Heart left ventricle (tissue), 16 donors: ENCODE measurements at places on chromosomes 5 and 9. TPM values are rescaled to one million over a fixed set of nuclear protein-coding genes. Genes with fewer than 3 reads are reported as not detected.

DNA sequence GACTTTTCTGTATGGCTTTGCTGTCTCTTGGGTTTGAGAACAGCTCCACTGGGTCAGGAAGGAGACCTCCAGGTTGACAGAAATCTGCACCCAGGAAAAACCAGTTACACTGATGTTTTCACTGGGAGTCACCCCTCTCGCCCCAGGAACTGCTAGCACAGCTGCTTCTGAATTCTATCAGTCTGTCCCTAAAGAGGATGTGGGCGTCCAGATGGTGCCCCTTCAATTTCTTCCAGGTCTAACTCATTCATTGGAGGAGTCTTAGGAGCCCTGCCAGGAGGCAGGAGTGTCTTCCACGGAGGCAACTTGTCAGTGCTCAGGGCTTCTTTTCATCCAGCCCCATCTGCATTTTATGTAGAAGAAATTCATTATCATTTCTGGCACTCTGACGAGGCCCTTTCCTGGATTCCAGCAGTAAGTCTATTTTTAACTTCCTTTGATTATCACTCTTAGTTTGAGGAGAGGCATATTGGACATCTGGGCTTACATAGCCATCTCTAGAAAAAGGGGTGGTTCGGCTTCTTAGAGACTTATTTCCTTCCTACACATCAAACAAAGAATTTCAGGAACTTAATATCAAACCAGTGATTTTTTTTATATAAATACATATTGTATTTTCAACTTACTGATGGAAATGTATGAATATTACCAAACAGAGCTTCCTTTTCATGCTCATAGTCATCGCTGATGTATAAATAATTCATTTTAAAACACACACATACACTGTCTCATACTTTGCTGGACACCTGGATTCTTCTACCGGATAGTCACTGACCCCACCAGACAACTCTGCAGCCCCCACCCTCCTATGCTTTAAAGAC, 148.8 kb downstream of the IRX2 start:
- DNase-seq: no peak

Gene INSYN2B
- 0.15 TPM for polyA plus RNA-seq

GRCh38 chr9:94002316-94003140, 47.4 kb upstream of the BARX1 start:
- DNase-seq: no peak

Gene GCNT4
- 0.11 TPM for polyA plus RNA-seq

Gene SPINK13
- not detected for polyA plus RNA-seq

GRCh38 chr9:132590318-132591182, 8.1 kb downstream of the BARHL1 start:
- no peak for DNase-seq

Gene ENTPD2
- 0.50 TPM for polyA plus RNA-seq

GRCh38 chr9:127368852-127369402, 28.0 kb upstream of the SLC2A8 start:
- no peak for DNase-seq

DNA sequence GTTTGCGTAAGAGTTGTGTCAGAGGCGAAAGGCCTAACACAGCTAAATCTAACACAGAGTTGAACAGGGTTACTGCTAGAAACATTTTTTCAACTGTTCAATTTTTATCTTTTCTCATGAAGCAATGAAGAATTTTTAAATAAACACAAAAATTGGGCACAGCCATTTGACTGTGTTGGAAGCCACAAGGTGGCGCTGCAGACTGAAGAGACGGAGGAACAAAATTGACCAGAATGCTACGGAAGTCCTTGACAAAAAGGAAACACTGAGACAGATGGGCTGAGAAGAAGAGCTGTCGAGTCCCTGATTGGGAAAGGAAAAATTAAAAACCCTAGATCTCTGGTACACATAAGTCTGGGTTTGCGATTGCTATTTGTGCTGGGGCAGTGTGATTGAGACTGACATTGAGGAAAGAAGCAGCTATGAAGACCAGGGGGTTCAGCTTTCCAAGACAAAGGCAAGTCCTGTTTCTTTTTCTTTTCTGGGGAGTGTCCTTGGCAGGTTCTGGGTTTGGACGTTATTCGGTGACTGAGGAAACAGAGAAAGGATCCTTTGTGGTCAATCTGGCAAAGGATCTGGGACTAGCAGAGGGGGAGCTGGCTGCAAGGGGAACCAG, at the start of gene PCDHB9:
TSS of gene PCDHB9 (plus strand) at position 265 of the 616 bp plus-strand sequence. CDS start at position 423, 158 bp downstream.
- DNase-seq: no peak

GRCh38 chr9:94096819-94097577, 12.7 kb downstream of the PTPDC1 start:
- no peak for DNase-seq

- no peak for DNase-seq
Observed at GRCh38 chr5:125970631-125971307, 452.4 kb upstream of the GRAMD2B start.

DNA sequence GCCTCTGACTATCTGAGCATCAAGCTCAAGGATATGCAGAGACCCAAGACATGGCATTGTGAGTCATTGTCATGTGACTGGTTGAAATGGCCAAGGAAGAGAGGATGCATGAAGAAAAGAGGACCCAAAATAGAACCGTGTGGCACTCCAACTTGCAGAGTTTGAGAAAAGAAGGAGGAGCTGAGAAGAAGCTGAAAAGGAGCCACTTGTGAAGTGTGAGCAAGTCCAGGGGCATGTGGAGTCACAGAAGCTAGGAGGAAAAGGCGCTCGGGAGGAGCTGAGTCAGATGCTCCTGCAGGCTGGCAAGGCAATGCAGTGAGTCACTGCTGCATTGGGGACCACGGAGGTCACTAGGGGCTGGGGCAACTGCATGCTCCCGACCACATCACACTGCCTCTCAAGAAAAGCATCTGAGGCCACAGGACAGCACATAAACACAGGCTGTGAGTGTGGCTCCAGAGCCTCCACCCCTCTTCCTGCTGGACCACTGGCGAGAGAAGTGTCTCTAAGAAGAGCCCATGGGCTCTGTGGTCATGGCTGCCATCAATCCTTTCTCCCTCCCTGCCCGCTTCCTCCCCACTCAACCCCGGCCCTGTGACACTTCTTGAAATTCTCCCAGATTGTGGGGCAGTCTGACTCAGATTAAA, 197.6 kb downstream of the DRD1 start:
- DNase-seq: no peak

DNA sequence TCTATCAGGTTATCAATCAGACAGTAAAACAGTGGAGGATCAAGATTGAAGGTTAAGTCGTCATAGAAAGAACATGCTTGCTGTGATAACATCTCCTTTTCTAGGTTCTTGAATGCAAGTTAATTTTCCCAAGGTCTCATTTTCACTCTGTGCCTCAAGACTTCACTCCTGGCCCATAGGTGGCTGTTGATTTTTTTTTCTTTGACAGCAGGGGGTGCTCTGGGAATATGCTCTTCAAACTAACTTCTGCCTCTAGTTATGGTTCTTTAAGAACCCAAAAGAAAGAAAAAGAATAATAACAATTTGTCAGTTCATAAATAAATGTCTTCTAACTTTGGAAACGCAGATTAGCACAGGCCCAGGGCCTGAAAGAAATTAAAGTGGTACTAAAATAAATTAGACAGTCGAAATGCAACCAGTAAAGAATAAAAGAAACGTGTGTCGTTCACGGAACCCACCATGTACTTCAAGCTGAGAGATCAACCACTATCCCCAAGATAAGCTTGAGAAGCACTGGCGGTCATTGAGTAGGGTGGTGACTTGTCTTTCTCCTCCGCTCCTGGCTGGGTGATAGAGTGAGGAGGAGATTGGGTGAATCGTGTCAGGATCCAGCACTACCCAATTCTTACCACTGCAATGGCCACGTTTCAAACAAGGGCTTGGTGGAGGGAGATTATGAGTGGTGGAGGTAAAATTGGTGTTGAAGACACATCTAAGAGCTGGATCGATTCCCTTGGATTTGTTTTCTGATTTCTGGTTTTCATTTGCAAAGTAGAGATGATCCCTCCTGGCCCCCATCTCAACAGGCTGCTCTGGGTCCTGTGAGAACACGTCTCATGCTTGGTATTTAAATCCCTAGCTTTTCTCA, 93.4 kb upstream of the IRX4 start:
- no peak for DNase-seq

Gene LIFR
- 13.2 TPM for polyA plus RNA-seq

Gene FBP2
- polyA plus RNA-seq: not detected

GRCh38 chr9:90914196-90914595, 112.6 kb downstream of the SYK start:
- no peak for DNase-seq

GRCh38 chr5:73900566-73900965, 274.6 kb downstream of the ARHGEF28 start:
- DNase-seq: no peak

DNA sequence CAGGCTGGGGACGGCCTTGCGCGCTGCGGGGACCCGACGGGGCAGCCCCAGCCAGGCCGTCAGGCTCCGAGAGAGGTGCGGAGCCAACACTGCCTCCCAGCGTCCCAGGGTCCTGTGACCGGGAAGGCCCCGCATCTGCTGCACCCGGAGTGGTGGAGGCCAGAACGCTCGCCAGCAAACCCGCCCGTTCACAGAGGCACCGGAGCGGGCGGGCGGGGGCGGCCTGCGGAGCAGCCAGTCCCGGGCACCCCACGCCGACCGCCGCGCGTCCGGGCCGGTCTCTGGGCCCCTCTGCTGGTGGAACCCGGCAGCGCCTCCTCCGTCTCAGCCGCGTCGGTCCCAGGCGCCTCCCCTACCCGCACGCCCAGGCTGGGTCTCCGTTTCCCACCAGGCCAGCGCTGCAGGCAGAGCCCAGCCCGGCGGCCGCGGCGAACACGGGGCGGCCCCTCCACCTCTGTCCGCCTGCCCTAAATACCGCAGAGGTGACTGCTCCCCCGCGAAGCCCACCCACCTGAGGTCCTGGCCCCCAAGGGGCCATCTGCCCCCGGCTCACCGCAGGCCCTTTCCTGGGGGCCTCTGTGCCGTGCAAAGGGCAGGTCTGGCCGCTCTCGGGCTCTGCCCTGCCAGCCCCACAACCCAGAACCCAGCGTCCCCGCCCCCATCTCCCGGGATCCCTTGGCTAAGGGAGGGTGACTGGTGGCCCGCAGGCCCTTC, 15.9 kb downstream of the EXD3 start:
- peak; percentile 80 for DNase-seq

DNA sequence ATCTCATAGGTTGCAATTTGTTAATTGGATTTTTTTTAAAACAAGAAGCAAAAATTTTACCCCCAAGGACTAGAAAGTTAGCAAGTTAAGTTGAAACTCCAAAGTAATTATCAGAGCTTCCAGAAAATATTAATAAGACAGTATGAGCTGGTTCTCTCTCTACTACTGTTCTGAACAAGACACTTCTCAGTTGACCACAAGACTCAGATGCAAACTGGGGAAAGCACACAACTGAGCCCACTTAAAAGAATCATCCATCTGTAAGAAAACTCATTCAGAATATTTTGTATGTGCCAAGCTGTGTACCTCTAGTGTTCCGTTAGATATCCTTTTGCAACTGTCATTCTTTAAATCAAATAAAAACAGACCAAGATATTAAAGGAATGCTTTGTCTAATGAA, 60.0 kb downstream of the MAP1B start:
- no peak for DNase-seq

DNA sequence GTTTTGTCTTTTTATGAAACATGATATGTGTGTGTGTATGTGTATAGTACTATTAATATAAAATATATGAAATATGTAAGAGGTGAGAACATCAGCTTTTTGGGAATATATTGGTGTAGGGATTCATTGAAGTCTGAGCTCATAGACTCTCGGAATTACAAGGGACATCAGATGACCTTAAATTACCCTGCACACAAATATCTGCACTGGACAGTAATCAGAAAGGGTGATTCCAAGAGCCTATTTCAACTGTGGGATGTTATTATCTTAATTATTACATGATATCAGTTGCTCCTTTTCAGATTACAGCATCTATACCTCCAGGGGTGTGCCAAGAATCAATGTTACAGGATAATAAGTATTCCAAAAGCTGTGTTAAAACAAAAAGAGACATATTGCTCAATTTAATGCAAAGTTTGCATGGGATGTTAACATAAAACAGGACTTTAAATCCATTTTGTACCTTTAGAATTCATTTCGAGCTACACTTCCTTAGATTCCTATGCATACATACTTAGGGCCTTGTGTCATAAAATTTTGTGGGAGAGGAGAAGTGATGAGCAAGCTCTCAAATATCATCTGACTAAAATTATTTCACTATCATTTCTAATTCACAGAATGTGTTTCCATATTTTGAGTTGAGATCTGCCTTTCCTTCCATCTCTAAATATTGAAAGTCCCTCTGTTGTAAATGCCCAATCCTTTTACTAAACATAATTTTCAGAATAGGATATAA, 365.2 kb downstream of the BRINP1 start:
- no peak for DNase-seq

GRCh38 chr5:68949711-68950110, 144.1 kb upstream of the SLC30A5 start:
- DNase-seq: no peak

DNA sequence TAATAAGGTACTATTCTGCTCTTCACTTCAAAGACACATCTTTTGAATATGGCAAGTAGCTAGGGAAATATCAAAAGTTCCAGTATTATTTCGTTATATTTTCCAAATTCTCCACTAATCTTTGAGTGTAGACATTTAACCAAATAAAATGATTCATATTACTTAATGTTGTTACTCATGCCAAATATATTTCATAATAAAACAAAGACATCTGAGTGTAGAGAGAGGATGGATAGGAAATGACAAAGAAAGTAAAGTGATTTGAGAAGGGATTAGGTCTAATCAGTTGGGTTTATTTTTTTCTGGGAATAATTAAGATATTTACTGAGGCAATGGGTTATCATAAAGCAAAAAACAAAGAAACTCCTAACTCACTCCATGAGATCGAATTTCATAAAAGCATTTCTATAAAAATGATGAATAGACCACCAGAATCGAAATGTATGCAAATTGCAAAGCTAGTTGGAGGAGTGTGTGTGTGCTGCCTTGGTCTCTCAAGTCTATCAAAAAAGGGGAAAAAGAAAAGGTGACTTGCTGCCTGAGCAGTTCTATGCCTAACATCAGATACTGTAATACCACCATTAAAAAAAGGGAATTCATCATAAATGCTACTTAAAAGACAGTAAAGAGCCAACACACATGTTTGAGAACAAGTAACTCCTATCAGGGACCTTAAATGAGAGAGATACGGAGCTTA, 255.5 kb downstream of the PDE4D start:
- no peak for DNase-seq

DNA sequence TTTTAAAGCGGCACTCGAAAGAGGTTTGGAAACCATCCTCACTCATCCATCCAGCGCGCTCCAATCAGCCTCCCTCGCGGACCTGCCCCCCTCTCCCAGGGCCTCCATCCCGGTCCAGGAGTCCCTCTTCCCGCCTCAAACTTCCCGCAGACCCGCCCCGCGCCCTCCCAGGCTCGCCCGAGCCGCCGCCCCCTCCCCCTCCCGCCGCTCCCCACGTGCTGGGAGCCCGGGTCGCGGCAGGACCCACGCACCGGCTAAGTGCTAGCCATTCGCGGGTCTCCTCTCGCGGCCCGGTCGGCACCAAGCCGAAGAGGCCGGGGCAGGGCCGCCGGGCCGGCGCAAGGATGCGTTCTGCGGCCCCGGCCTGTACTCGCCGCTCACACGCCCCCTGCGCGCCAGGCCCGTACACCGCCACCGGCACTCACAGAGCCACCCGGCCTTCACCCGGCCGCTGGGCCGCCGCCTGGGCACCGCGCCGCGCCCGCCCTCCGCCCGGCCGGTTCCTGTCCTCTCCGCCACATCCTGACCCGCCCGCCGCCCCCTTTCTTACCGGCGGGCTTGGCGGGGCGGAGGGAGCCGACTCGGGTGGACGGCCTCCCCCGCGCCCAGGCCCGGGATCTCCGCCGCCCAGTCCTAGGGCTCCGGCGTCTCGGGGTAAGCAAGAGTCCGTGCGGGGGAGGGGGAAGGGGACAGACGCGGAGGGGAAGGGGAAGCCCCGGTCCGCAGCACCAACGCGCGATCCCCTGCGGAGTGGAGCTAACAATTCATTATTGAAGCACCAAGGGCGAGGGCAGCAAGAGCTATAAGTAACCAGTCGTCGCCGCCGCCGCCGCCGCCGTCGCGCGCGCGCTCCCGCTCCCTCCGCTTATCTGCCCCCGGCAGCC, 576 bp downstream of the CHD1 start:
- DNase-seq: peak; percentile 75
